ENCODE measurements at places on chromosomes 6 and 20. TPM values are rescaled to one million over a fixed set of nuclear protein-coding genes. Genes with fewer than 3 reads are reported as not detected.

DNA sequence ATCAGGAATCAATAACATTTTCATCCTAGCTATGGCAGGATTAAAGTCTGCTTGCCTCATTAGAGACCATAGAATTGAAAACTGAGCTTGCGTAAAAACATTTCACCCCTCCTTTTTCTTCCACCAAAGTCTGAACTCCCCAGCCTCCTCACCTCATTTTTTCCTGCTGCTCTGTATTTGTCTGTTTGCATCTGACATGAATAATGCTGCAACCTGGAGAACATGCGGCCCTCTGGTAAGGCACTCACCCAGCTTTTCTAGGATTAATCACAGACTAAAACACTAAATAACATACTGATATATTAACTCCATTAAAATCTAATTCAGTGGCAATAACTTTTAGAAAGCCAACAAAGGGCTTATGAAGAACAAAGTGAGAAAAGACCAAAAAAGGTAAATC lies 677.7 kb upstream of the NRSN1 start:
- no peak for DNase-seq

GRCh38 chr6:82364087-82365015 lies 734 bp downstream of the TPBG start:
- no peak for DNase-seq

- DNase-seq: no peak
These were observed 17.1 kb upstream of the MOXD1 start for GRCh38 chr6:132418235-132418965.

DNA sequence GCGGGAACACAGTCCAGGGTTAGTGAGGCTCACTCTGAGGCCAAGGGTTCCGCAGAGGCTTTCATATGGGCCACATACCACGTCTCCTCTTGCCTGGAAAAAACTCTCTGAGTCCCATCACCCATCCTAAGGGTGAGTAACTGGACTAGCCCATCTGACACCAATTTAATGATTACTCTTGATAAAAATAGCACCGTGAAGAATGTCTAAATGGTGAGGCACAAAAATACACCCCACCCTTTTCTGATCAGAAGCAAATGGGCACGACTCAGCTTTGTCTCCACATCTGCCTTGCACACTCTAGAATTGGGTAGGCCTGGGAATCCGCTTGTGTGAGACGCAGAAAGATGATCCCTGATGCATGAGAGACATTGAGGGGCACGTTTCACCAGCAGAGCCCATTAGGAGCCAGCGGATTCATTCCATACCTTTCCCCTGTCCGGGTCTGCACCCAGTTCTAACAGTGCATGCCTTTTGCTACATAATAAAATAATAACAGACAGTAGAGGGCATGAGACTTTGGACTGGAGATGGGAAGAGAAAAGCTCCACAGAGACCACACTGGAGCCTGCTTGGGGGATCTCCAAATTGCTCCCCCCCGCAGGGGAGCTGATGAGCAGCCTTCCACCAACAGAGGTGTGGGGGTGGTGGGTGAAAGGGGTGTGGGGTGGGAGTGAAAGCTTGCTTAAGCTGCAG lies 110.0 kb upstream of the KCNK16 start:
- no peak for DNase-seq

Gene MEI4
- total RNA-seq: 0.10 TPM

Gene TNF
- total RNA-seq: 0.68 TPM

Data from left lobe of liver (tissue), 2 donors.